ENCODE measurements at places on chromosomes 2 and 18.

- peak; percentile 50 for DNase-seq
These were observed 564 bp downstream of the MPV17 start for GRCh38 chr2:27322301-27322765.

- DNase-seq: no peak
These were observed 381.8 kb upstream of the POU3F3 start for GRCh38 chr2:104472076-104472475.

DNA sequence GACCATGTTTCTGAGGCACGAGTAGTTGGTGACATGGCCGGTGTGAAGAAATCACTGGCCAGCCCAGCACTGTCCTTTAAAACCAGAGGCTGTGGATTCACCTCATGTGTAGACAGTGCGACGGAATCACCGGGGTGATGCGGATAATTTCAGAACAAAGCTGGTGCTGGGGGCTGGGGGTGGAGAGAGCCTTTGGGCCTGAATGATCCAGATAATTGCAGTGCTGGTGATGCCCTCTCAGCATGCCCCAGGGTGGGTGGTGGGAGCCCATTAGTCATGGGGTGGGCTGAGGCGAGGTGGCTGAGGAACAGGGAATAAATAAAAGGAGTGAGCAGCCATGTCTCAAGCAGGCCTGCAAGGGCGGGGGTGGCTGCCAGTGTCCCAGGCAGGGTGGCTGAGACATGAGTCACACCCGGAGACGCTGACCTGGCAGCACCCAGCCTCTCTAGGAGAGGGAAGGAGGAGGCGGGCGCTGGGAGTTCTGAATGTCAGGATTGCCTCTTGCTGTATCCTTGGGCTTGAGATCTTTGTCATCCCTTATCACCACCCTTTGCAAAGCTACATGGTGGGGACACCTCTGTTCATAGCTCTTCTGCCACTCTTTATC lies 151.1 kb upstream of the MSH6 start:
- DNase-seq: no peak

GRCh38 chr2:238449241-238449640 lies 22.5 kb downstream of the ASB1 start:
- DNase-seq: no peak

DNA sequence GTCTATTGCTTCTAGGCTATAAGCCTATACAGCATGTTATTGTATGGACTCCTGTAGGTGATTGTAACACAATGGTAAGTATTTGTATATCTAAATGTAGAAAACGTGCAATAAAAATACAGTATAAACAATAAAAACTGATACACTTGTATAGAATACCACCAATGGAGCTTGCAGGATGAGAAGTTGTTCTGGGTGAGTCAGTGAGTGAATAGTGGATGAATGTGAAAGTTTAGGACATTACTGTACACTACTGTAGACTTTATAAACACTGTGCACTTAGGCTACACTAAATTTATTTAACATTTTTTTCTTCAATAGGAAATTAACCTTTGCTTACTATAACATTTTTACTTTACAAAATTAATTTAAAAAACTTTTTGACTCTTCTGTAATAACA lies 679.2 kb upstream of the ZNF804A start:
- no peak for DNase-seq

- no peak for DNase-seq
These were observed 40.4 kb upstream of the MTIF2 start for GRCh38 chr2:55309446-55309845.

DNA sequence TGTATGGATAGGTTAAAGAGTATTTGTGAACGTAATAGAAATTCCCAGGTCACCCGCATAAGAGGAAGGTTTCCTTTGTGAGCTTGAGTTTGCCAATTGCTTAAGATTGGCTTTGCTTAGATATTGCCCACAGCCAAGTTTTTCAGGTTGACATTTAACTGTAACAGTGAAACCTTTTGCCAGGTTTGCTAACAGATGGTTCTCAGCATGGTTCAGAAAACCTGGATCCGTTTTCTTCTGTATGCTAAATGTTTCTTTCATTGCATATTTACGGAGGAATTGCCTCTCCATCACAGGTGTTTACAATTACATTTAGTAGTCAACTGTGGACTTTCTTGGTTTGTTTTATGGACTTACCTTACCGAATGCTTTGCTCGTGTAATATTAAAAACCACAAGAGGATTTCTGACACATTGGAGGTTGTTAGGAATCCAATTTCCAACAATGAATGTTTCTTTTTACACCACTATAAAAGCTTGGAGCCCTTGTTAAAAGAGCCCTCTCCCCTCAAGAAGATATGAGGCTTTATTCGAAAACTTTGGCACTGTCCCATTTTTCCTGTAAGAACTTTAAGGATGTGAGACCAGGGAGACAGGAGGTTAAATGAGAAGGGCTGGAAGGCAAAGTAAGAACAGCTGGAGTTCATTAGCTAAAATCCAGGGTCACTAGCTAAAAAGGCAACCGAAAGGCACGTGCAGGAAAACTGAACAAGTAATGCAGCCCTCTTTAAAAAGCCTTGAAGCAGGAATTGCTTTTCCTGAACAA lies 7.8 kb downstream of the CDK15 start:
- no peak for DNase-seq

- DNase-seq: no peak
These were observed 913 bp downstream of the RNF152 start for GRCh38 chr18:61891894-61892293.

GRCh38 chr2:55093381-55093780 lies 43.1 kb upstream of the RTN4 start:
- DNase-seq: no peak

DNA sequence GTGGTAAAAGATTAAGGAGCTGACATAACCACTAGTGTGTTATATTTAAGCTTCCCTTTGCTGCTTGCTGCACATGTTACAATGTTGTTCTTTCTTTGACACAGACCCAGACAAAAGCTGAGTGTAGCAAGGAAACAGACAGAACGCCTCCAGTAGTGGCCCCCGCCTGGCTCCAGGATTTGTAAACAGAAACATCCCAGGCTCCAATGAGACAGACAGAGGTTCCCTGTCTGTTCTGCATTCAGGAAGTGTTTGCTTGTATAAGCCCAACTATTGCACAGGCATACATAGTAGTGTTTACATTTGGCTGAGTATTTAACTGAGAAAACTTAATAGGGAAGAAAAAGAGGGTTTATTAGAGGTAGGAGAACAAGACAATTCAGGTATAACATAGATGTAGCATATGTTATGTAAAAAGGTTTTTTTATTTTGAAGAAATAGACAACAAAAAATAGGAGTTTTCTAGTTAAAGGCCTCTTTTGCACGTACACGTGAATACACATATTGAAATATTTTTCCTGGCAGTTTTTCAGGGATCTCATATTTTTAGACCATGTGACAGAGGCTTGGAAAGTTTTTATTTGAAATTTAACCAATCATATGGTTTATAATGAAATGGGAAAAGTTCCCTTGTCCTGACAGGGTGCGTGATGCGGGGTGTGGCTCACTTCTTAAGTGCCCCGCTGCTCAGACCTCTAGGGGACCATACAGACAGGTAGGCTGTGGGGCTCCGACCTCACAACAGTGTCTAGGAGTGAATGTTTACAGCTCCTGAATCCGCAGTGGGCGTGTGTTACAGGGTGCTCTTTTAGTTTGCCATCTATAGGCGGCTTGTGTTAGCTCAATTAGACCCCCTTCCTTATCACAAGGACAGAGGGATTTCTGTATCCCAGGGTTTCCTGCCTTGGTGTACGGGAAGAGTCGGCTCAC lies 118.4 kb downstream of the BMPR2 start:
- no peak for DNase-seq

GRCh38 chr18:59402432-59403090 lies 43.5 kb upstream of the LMAN1 start:
- peak; percentile 80 for DNase-seq

- no peak for DNase-seq
These were observed 44.1 kb downstream of the GORASP2 start for GRCh38 chr2:170973225-170973491.

GRCh38 chr2:128784626-128785306 lies 466.1 kb upstream of the HS6ST1 start:
- DNase-seq: no peak

GRCh38 chr2:45283764-45284620 lies 274.7 kb upstream of the SIX2 start:
- no peak for DNase-seq

DNA sequence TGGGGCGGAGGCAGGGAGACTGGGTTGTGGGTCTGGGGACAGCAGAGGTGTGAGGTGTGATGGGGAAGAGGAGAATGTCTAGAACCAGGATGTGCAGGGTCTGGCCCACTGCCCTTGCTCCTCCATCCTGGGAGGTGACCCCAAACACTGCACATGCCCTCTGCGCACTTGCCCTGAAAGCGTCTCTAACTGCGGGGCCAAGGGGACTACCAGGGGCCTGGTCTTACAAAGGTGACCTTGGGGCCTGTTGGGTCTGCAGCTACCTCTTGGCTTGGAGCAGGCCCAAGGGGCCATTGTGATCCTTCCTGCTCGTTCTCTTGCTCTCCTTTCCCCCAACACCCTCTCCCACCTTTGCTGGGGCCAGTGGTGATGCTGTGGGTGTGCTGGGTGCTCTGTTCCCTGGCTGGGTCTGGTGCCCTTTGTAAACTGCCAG lies 48.0 kb upstream of the FAHD2A start:
- DNase-seq: no peak

DNA sequence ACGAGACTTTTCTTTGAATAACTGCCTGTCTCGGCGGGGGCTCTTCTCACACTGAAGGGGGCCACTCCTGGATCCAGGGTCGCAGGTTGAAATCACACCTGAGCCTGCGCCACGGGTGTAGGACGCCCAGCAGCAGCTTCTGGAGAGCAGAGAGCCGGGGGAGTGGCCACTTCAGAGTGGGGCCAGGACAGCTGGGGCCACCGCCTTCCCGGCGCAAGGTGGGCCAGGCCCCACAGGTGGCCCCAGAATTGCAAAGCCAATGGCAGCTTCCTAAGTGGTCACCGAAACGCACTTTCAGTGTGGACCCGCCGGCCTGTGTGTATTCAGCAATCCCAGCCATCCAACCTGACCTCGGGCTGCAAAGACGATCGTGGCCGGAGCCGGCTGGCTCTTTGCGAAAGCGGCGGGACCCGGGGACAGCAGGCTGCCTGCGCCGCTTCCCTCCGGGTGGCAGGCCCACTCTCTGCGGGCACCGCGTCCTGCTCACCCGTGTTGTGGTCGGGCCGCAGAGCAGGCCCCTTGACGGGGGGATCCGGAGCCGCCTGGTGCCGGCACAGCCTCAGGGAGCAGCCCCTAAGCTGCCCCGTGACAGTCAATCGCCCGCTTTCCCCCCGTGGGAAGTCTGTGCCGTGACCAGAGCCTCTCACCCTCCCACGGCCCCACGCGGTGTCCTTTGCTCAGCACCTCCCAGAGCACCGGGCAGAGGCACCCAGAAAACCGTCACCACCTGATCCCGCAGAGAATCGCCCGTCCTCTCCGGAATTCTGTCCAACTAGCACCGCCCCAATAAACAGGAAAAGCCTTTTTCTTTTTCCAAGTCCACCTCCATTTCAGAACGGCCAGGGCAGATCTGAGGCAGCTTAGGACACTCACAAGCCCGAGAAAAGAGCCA lies 144.7 kb downstream of the ZNF516 start:
- no peak for DNase-seq

DNA sequence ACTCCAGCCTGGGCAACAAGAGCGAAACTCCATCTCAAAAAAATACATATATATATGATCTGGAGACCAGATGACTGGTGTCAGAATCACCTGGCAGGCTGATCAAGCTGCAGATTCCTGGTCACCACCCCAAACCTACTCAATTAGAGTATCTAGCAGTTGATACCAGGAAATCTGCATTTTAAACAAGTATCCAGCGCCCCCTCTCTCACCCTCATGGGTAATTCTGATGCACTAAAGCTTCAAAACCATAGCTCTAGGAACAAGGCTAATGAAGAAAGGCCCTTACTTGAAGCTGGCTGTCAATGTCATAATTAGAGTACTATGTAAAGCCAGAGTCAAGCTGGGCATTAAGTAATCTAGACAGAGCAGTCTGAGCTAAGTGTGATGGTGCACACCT lies 25.0 kb upstream of the PCBP1 start:
- no peak for DNase-seq

- DNase-seq: no peak
These were observed 352.5 kb downstream of the ARHGAP15 start for GRCh38 chr2:143481733-143482132.

GRCh38 chr2:16019060-16019480 lies 78.7 kb downstream of the MYCN start:
- DNase-seq: no peak

GRCh38 chr2:207473049-207473930 lies 56.5 kb upstream of the CREB1 start:
- DNase-seq: peak; percentile 30

GRCh38 chr18:2529154-2529553 lies 42.2 kb downstream of the METTL4 start:
- no peak for DNase-seq

- no peak for DNase-seq
These were observed 12.7 kb downstream of the TMEM237 start for GRCh38 chr2:201630577-201630976.

GRCh38 chr2:220347626-220348025 lies 720.2 kb downstream of the SLC4A3 start:
- DNase-seq: no peak

DNA sequence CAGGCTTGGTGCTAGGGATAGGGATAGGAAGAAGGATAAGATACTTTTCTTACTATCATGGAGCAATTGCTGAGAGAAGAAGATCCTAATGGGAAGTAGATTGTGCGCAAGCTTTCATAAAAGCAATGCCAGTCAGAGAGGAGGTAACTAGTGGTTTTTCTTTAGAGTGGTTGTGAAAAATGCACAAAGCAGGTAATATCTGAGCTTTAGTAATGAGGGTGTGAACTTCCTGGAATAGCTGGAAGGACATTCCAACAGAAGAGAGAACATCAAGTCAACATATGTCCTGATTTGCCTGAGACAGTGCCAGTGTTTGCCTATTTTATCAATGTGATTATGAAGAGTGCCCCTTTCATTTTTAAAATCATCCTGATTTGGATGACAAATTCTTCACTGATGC lies 34.1 kb downstream of the CCBE1 start:
- no peak for DNase-seq

GRCh38 chr18:58156516-58156915 lies 112.5 kb downstream of the NEDD4L start:
- no peak for DNase-seq

- DNase-seq: peak; percentile 30
These were observed 96.7 kb downstream of the PMAIP1 start for GRCh38 chr18:59996370-59996966.

GRCh38 chr2:23009545-23010149 lies 375.3 kb upstream of the KLHL29 start:
- no peak for DNase-seq

- no peak for DNase-seq
These were observed 420.0 kb downstream of the ZEB2 start for GRCh38 chr2:144099780-144100377.

DNA sequence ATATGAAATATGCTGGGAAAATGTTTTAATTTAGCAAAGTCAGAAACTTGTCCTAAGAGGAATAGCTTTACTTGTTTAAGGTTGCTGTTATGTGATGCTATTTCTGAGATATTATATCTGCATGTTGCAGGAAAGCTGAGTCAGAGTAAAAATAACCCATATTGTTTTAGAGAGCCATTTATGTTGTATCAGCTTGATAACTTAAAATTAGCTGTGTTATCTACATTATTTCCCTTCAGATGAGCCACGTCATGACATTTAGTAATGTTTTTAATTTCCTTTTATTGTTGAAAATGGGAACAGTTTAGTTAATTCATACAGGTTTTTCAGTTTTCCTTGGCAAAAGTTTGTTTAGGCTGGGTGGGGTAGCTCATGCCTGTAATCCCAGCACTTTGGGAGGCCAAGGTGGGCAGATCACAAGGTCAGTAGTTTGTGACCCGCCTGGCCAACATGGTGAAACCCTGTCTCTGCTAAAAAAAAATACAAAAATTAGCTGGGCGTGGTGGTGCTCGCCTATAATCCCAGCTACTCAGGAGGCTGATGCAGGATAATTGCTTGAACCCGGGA lies 55.8 kb downstream of the TTC27 start:
- no peak for DNase-seq
